Right ventricle myocardium inferior (tissue), 1 donor: ENCODE measurements at places on chromosomes 2 and 18. TPM values are rescaled to one million over a fixed set of nuclear protein-coding genes. Genes with fewer than 3 reads are reported as not detected.

The AKAIN1 gene
- not detected for total RNA-seq

GRCh38 chr2:202700075-202700901, 65.5 kb downstream of the FAM117B start:
- DNase-seq, result no peak

DNA sequence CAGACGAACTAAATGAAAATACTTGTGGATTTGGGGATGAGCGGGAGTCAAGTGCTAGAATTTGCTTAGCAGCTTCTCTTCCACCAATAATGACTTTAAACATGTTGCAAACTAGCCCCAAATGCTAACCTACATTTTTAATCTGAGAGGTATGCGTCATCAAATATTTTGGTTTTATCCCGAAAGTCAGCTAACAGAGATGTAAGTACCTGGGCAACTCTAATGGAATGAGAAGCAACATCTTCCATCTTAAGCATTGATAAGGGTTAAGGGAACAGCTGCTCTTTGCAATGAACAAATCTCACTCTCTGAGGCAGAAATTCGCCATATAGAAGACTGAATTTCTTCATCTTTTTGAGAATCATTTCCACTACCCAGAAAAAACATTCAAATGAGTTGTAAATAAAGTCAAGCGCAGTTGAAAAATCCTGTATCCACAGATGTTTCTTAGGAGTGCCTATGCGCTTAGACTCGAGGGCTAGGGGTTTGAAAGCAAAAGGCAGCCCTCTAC, 926 bp upstream of the YPEL5 start:
- DNase-seq, result no peak

DNA sequence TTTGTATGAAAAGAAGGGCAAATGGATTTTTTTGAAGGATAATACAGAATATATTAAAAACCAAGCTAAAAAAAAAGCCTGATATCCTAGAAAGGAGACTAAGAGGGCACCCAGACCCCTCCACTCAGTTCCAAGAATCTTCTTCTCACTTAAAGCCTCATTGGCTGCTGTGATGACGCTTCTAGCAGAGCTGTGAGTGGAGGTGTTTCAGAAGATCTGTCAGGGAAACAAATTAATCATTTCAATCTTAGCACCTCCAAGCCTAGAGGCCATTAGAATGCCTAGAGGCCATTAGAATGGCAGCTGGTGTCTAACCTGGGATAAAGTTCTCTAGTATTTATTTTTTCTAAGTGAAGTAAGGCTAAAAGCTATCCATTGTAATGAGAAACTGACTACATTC, 164.2 kb upstream of the TMEM200C start:
- no peak for DNase-seq

DNA sequence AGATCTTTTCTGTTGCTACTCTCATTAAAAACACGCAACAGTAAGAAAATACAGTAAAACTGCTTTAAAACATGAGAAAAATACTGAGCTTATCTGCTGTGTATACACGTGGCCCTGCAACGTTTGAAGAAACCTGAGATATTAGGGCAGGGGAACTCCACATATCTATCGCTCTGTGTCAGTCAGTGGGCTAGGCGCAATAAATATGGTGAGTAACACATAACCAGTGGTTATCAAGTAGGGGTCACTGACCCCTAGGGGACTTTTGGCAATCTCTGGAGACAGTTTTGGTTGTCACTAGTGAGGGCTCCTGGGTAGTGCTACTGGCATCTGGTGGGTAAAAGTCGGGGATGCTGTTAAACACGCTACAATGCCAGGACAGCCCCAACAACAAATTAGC, 14.9 kb downstream of the STAT1 start:
- DNase-seq, result no peak

GRCh38 chr18:24014986-24015638, 558 bp downstream of the TTC39C start:
- DNase-seq, result peak; percentile 84

- DNase-seq, result no peak
Observed at GRCh38 chr2:145861940-145862339, 1342.0 kb upstream of the ZEB2 start.

GRCh38 chr2:44126106-44126797, 42.4 kb upstream of the PPM1B start:
- DNase-seq, result no peak

DNA sequence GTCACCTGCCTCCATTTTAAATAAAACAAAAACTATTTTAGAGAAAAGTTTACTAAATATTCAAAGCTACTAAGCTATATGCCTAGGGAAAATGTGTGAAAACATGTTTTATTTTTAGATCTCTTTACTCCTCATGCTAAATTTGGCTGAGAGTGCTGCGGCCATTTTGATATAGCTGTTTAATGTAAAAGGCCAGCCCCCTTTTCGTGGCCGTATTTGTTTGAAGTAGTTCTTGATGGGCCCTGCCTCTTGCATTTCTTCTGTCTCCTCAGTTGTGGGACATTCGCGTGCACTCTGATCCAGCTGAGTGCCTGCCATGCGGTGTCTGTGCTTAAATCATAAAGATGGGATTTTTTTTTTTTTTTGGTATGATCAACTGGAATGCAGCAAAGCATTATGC, 64.0 kb downstream of the ZNF407 start:
- no peak for DNase-seq

DNA sequence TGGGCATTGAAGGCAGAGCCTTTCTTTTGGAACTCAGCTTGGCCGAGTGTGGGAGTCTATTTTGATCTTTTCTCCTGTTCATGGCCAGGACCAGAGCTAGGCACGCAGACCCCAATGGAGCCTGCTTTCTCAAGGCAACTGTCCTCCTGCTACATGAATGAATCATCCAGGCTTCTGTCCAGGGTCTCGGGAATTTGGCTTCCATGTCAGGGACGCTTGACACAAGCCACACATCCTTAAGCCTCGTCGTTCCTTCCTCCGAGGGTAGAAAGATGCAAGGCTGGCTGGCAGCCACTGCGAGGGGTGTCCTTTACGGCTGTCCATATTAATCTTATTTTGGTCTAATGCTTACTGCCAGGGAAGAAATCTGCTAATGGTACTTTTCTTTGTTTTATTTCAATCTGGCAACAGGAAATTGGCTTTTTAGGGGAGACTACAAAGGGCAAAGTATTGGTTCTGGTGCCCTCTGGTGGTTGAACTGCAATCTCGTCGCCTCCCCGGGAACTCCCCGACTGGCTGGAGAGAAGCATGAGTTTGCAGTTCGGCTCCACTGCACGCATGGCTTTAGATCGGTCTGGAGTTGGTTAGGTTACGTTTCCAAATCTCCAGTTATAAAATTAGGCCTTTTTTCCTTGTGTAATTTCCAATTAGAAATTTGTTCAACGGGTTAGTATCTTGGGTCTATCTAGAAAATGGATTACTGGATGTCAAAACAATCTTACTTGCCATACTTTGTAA, 135.2 kb downstream of the ALPK2 start:
- no peak for DNase-seq

- DNase-seq, result no peak
Observed at GRCh38 chr2:44674473-44675284, 266.8 kb upstream of the SIX3 start.

DNA sequence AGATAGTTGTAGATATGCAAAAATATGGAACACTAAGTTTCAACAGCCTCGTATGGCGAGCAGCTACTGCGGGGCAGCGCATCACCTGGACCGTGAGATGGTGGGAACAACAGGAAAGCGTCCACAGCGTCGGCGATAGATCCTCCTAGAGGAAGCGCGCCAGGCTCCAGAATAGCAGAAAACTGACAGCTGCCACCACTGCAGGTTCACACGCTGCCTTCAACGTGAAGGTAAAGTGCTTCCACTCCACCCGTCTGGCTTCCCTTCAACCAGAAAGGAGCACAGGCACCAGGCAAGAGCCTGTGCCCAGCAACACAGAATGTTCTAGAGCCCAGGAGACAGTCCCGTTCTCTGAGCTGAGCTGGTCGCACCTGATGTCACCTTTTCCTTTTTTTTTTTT, 20.0 kb downstream of the FBXO48 start:
- DNase-seq, result peak; percentile 56
